ENCODE measurements at places on chromosomes 6 and 20.

- no peak for DNase-seq
These were observed 1.3 kb downstream of the MAN1A1 start for GRCh38 chr6:119348096-119348747.

GRCh38 chr6:2677080-2677593, 73.6 kb downstream of the MYLK4 start:
- DNase-seq = no peak

DNA sequence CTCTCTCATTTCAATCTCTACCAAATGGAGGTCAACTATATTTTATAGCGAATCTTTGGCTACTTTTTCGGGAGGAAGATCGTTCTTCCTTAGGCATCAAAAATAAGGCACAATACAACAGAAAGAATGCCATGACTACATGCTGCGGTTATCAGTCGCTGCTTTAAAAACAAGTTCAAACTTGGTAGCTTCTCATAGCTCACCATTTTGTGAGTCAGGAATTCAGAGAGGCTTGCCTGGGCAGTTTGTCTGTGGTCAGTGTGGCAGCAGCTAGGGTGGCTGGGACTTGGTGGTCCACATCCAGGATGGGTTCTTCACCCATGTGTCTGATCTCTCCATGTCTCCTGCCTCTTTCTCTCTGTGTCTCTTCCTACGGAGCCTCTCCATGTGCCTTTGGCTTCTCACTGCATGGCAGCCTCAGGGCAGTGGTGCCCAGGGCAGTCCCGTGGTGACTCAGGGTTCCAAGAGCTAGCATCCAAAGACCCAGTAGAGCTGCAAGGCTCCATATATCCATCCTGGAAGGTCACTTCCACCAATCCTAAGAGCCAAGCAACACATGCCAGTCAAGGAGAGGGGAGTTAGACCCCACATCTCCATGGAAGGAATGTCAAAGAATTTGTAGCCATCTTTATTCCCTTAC, 10.4 kb downstream of the SCML4 start:
- DNase-seq = no peak

- DNase-seq = no peak
These were observed 192.2 kb upstream of the TAB2 start for GRCh38 chr6:149125309-149125708.

- peak; percentile 1 for DNase-seq
These were observed 276.3 kb downstream of the BCKDHB start for GRCh38 chr6:80382811-80383210.

- DNase-seq = no peak
These were observed 20.8 kb downstream of the RRBP1 start for GRCh38 chr20:17661121-17661744.

- DNase-seq = no peak
These were observed 154.5 kb downstream of the HACE1 start for GRCh38 chr6:104705095-104705707.

DNA sequence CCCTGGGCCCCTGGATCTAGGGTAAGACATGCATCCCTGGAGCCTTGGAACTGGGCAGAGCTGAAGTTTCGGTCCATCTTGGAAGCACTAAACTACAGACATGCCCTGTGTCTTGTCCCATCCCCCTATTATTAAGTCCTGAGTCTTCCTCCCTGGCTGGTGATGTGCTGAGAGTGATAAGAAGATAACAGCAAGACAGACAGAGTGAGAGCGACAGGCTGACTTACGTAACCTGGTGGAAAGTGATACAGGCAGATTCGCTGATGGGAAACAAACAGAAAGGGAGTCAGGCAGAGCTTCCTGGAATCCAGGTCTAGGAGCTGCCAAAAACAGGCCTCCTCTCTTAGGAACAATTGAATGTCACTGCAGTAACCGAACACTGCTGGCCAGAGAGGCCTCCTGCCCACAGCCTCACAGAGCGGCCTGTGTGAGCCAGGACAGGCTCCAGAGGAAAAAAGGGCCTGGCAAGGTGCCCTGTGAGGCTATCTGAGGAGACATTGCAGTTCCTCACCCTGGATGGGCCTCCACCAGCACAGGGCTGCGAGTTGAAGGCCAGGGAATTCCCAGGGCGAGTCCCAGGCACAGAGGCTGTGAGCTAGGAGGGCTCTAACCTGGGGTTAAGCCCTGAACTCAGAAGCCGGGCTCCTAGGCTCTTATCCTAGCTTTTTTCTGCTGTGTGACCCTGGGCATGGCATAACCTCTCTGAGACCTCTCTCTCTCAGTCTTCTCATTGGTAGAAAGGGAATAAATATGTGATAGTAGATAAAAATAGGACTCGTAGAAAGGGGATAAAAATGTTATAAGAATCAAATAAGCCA, 34.2 kb upstream of the B4GALT5 start:
- no peak for DNase-seq

GRCh38 chr6:116563830-116564229, 7.5 kb upstream of the RWDD1 start:
- DNase-seq = no peak

GRCh38 chr6:56959938-56960337, 5.0 kb downstream of the BEND6 start:
- DNase-seq = no peak

- no peak for DNase-seq
These were observed 72.1 kb downstream of the TXLNB start for GRCh38 chr6:139219746-139220145.

DNA sequence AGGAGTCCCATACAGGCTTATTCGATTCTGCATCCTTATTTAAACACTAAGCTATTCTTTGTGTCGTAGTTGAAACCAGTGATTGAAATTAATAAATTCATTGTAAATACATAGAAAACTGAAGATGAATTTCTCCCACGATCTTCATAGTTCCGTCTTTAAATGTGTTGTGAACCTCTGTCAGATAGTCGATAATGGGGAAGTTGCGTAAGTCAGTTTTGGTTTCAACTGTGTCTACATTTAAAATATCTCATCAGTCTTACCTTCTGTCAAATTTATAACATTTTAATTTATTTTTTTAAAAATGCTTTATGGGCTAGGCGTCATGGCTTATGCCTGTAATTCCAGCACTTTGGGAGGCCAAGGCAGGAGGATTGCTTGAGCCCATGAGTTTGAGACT, 12.7 kb downstream of the STX11 start:
- DNase-seq = no peak

DNA sequence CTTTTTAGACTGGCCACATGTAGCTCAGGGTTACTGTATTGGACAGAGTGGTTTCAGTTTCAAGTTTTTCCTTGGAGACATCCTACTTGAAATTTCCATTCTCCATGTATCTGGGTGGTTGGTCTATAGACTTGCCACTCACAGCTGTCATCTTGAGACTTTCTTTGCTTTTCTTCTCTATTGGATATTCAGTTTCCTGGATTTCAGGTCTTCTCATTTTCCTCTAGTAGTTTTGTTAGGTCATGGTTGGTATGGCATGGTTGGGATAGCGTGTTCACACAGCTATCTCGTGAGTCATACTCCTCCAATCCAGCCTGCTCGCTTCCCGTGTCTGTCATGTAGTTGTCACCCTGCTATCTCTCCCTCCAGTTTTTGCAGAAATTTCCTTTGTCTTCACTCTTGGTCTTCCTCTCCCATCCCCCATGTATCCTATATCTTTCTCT, 48.3 kb downstream of the PTPN1 start:
- DNase-seq = no peak

DNA sequence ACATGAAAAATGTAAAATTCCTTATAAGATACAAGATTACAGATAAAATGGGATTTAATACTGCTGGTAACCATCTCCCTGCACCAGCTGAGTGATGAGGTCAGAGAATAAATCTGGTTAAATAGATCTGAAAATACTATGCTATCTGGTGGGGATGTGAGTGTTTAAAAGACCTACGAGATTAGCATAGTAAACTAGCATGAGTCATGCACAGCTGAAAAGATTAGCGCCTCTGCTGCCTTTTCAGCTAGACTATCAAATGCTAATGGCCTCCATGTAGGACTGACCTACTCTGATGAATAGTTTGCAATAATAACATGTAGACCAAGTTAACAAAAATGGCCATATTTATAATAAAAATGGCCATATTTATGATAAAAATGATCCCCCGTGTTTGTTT, 553.3 kb downstream of the C6orf118 start:
- DNase-seq = no peak

- no peak for DNase-seq
These were observed 2.7 kb downstream of the FAM110A start for GRCh38 chr20:836190-836589.

DNA sequence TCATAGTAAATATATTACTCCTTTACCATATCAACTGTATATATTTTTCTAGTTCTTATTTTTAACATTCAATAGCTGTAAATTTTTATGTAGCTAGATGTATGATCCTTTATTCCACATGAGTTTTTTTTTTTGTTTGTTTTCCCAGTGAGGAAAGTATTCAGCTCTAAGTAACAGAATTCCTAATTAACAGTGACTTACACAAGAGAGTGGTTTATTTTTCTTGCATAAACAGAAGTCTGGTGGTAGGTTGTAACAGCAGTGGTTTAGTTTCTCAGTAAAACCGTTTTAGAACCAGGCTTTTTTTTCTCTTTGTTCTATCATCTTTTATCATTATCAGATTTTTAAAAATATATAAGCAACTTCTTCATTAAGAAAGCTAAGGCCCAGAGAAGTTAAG, 116.9 kb upstream of the FLRT3 start:
- no peak for DNase-seq

DNA sequence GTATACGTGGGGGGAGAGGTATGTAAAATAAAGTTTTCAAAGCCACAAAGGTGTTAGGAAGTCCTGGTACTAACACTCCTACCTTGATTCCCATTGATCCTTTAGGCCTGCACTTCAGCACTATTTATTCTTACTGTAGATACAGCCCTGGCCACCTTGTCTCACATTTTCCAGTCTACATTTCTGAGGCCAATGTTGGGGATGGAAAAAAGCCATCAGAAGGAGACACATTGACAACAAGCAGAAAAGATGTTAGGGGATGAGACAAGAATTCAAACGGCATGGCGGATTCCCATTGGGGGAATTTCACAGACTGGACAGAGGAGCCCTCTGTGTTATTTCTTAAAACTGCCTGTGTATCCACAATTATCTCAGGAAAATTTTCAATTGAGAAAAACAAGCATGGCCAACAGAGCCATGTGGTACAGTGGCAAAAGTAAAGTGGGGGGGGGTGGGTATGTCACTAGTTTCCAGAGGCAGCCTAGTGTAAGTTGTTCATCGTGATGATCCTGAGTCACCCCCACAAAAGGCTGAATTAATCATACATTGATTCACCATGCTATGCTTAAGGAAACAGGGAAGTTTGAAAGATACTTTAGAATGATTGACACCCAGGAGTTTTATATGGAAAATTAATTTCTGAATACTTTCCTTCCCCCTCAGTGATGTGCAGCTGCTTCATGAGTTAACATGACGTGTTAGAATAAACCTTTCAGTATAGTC, 40.5 kb downstream of the RREB1 start:
- no peak for DNase-seq

- DNase-seq = no peak
These were observed 69.1 kb downstream of the PHACTR3 start for GRCh38 chr20:59673288-59673997.

DNA sequence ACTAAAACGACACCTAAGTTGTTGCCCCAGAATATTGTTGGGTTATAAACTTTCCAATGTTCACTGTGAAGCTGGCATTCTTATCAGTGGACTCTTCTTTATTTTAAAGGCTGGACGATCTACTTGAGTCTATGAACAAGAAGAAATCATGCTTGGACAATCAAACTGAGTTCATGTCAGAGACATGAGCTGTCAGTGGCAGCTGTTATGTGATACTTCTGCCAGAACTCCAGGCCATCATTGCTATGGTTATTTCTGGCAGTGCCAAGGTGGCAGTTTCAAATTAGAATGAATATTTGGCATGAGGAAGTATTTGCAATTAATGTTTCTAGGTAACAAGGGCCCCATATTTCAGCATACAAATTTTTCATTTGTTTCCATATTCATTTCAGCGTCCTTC, 417.3 kb downstream of the LMBRD1 start:
- DNase-seq = no peak

DNA sequence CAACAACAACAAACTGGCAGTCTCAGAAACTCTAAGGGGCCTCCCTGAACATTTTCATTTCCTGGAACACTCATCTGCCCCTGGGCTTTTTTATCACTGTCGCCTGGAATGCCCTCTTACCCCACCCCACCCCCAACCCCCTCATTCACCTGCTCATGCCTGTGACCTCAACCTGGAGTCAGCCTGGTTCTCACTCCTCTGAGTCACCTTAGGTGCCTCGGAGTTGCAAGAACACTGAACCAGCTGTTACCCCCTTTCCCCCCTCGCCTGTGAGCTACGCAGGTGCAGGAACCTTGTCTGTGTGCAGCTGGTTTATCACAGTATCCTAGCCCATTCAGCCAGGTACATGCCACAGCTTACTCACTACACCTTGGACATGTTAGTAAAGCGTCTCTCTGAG, 12.8 kb upstream of the SNAI1 start:
- DNase-seq = no peak

DNA sequence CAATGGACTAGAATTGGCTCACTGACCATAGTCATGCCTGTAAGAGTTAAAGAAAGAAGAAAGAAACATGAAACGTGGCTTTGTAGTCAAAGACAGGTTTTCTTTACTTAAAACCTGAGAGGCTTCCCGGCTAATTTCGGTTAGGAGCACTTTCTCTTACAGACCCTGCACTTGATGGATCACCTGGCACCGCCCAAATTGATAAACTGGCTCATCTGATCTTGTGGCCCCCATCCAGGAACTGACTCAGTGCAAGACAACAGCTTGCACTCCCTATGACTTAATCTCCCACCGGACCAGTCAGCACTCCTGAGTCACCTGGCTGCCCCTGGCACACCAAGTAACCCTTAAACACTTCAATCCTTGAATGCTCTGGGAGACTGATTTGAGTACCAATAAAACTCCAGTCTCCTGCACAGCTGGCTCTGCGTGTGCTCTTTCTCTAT, 12.3 kb downstream of the TMEM14B start:
- DNase-seq = no peak

GRCh38 chr6:147604373-147604772, 95.9 kb downstream of the SAMD5 start:
- DNase-seq = no peak

GRCh38 chr6:151009576-151009975, 144.1 kb downstream of the MTHFD1L start:
- no peak for DNase-seq

DNA sequence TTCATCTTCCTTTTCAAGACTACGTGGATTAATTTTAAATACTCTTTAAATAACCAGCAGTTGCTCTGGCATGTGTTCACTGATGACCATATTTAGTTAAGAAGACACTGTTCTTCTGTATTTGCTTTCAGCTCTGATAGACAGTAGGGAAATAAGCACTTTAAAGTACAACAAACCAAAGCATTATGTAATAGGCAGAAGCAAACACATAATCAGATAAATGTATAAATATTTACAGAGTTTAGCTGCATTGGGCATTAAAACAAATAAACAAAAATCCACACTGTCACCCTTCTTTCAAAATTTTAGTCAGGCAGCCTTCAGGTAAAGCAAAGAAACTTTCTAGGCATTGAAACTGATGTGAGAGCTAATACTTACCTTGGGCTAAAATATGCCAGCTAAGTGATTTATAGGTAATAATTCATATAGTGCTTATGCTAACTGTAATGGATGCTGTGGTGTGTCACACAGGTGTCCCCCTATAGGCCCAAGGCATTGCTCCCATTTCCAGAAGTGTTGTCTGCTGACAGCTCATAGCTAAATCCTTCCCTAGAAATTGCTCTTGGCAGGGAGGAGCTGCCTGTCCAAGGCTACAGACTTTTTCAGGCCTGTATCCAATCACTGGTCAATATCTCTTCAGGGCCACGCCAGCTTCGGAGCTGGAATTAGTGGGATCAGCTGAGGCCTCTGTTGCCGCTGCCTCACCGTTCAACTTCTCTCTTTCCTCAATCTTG, 111.5 kb upstream of the CITED2 start:
- DNase-seq = no peak
